ENCODE measurements at places on chromosomes 2 and 18.
A peak's percentile ranks its signal among the peaks of the same experiment; 100 is the strongest.

DNA sequence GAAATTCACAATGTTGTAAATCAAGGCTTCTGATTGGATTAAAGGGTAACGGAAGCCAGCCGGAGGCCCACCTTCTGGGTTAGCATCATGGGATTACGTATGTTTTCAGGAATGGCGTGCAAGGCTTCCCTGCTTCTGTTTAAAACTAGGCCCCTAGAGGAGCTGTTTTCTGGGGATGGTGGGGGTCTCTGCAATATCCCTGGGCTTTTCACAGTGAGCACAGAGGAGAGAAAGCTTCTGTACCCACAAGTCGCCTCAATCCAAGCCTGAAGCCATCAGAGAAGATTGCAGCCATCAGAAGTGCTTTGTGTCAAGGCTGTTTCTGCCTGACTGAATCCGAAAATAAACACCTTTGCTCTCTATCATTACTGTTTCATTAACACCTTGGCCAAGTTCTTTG lies 226.9 kb upstream of the SMIM21 start:
- DNase-seq = no peak

- DNase-seq = peak; percentile 23
Measured at GRCh38 chr2:181953881-181954537, 31.6 kb upstream of the PPP1R1C start.

GRCh38 chr2:28568533-28568932 lies 72.7 kb downstream of the PLB1 start:
- no peak for DNase-seq

DNA sequence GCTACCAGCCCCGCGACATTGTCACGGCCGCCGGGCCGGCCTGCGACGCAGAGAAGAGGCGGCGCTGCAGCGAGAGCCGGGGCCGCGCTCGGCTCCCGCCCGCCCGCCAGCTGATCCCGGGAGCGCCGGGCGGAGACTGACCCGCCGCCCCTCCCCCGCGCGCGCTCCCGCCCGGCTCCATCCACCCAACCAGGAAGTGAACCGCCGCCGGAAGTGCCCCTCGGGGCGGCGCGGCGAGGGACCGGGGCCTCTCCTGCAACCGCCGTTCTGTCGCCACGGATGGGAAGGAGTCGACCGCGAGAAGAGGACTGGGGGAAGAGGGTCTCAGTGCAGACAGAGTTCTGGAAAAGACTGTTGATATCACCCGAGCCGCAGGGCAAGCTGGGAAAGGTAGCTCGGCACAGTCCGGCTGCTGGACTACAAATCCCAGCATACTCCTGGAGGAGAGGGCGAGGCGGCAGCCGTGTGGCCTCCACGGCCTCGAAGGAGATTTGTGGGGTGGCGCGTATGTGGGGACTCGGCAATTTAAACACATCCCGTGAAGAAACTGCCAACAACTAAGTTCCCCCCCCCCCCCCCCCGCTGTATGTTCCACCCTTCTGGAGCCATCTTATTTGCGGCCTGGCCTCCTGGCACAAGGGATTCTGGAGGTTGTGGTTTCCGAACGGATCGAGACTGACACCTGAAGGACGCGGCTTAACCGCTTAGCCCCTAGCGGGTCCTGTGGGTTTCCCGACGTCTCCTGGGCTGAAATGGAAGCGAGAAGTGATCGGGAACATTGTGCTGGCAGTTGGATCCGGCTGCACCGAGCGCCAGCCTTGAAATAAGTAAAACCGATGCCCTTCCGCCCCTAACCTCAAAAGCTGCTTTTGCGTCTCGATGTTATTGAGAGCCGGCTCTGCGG lies at the start of gene AAK1:
Gene AAK1, minus strand, starts transcription at position 138 of the 904 bp plus-strand sequence. CDS start 699 bp downstream, outside the sequence.
- peak; percentile 81 for DNase-seq

DNA sequence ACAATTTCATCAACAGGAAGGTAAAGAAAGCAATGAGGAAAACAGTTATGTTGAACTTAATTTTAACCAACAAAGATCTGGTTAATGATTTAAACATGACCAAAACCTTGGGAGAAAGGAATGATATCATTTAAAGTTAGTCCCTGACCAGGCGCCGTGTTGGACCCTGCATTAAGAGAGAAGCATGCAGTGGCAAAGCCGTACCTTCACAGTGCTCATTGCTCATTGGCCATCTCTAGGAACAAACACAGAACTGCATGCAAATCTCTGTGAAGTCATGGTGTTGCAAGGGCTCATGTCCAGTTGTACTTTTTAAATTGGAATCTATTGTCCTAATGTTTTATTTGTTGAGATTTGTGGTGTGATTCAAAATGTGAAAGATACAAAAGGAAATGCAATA lies 12.0 kb upstream of the SRBD1 start:
- no peak for DNase-seq

- no peak for DNase-seq
Measured at GRCh38 chr2:109447776-109448175, 166.0 kb downstream of the SEPTIN10 start.

DNA sequence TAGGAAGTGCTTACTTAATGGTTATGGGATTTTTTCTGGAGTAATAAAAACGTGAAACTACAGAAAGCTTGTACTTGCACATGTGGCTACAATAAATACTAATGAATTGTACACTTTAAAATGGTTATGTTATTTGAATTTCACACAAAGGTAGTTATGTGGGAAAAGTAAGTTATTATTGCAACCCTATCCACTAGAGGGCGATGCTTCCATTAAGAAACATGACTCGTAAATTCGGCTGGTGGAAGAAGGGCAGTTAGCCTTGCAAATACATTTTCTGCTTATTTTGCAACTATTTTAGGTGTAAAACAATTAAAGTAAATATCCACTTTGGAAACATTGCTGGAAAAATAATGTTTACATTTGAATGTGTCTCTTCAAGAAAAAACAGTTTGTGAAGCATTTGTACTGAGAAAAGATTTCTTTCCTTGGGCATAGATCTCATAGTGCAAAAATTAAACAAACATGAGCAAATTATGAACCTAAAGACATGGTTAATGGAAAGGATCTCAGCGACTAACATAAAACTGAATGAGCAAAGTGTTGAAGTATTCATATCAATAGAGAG lies 68.1 kb upstream of the CSRNP3 start:
- DNase-seq = no peak

GRCh38 chr2:50769406-50770181 lies 262.3 kb downstream of the NRXN1 start:
- DNase-seq = no peak

DNA sequence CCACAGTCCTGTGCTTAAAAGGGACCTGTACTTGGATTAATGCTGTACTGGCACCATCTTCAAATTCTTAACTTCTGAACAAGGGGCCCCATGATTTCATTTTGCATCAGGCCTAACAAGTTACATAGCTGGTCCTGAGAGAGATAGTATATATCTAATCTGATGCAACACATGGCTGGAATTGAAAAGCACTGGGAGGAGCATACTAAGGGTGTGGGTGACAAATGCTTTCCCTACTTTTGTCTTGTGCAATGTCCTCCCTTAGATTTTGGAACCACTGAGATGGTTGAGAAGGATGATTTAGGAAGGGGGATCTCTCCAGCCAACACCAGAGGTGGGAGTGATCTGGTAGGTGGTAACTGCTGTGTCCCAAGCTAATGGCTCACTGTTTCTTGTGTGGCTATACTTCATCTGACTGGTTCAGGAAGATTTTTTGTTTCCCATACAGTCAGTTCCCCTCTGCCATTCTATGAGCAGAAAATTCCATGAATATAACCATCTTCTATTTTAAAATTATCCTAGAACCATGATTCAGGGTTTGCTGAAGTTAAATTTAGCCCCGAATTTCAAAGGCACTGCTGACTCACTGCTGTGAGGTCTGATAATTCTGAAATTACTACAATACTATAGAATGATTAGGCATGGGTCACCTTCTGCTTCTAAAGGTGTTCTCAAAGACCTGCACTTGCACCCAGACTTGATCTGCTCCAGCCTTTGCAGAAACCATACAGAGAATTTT lies 108.3 kb upstream of the NCKAP5 start:
- no peak for DNase-seq

- no peak for DNase-seq
Measured at GRCh38 chr2:10476723-10477442, 28.8 kb upstream of the ODC1 start.

DNA sequence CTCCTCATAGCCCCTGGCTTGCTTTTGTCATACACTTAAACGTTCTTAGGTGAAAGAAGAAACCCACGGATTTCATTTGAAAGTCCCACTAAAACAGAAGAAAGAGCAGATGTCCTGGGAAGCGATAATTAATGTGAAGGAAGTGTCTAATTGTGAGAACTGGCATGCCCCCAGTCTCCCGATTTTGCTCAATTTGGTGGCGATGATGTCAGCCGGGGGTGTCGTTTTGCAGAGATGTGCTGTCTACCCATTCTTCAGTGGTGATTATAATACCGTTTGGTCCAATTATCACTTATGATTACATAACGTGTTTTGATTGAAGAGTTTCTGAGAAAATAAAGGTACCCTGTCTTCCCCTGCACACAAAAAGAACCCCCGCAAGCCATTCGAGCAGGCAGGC lies 103.1 kb downstream of the RTN4 start:
- no peak for DNase-seq

DNA sequence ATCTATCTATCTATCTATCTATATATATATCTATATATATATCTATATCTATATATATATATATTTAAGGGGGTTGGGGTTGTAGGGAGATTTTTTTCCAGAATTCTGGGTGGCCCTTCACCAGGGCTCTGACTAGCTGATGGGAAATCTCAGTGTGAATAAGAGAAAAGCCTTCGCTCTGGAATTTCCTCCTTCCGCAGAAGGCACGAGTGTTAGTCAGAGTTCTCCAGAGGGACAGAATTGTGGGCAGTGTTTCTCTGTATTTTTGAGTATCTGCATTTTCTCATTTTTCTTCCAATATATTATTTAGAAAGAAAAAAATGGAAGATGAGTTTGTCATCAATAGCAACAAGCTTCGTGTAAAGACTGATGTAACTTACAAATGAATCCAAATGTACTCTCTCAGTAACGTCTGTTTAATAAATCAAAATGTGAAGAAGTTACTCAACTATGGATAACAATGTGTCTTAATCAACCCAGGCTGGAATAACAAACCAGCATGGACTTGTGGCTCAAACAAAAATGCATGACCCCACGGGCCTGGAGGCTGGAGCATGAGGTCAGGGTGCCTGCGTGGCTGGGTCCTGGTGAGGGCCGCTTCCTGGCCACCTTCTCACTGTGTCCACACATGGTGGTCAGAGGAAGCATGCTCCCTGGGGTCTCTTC lies 10.6 kb upstream of the SNTG2 start:
- DNase-seq = no peak

DNA sequence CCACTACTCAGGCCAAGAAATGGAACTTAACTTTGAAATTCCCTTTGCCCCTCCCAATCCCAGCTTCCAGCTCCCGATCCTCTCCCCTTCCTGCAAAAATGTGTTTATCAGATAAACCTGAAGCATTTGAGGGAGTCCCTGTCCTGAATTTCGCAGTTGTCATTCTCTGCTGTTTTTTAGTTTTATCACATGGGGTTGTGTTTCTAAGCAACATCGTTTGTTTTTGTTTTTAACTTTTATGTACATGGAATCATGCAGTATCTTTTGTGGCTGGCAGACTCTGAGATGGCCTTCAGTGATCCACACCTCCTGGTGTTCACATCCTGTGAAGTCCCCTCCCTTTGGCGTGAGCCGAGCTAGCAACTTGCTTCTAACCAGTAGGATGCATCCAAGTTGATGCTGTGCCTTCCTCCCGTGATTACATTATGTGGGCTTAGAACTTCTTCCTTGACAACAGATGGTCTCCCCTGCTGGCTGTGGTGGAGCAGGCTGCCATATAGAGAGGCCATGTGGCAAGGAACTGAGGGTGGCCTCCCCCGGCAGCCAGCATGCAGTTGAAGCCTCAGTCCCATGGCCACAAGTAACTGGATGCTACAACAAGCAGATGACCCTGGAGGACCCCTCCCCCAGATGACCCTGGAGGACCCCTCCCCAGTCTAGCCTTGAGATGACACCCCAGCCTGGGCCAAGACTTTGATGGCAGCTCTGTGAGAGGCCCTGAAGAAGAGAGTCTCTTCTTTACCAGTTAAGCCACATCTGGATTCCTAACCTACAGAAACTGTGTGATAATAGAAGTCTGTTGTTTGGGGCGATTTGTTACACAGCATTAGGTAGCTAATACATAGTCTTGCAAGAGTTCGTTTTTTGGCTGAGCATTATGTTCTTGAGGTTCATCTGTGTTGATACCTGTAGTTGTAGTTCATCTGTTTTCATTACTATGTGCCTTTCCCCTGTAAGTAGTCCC lies 27.7 kb downstream of the SH3BP4 start:
- DNase-seq = no peak

GRCh38 chr2:219733746-219734145 lies 106.3 kb downstream of the SLC4A3 start:
- no peak for DNase-seq

DNA sequence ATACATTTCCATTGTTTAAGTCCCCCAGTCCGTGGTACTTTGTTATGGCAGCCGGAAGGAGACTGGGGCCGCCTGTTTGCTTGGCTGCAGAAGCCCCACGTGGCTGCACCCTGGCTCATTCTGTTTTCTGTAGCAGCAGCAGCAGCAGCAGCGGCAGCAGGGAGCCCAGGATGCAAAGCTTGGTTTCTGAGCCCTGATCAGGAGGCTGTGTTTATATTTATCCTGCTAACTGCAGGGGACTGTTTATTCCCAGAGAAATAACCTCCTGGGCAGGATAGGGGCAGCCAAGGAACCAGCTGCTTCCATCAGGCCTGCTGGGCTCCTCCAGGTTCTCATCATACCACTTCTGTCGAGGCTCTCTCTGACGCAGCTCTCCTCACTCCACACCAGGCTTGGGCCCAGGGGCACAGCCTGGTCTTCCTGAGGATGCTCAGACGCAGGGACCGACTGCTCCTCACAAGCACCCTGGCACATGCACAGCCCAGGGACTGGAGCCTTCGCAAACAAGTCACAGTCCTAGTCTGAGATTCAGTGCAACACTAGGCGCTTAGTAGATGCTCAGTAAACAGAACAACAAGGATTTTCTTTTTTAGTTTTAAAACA lies 139.0 kb downstream of the MSH2 start:
- no peak for DNase-seq

DNA sequence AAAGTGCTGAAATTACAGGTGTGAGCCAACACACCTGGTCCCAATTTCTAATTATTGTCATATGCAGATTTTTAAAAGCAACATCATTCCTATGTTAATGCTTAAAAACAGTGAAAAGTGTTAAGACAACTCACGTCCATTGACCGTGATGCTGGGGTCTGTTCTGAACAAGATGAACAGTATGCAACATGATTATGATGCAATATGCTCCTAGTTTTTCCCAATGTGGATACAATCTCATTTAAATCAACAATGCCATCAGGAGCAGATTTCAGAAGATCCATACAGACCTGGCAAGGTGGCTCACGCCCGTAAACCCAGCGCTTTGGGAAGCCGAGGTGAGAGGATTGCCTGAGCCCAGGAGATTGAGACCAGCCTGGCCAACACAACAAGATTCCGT lies 31.5 kb downstream of the E2F6 start:
- no peak for DNase-seq

GRCh38 chr2:239539083-239539775 lies 138.4 kb upstream of the HDAC4 start:
- DNase-seq = no peak
